IMR-90 (cell line): ENCODE measurements at places on chromosomes 1 and 21.

DNA sequence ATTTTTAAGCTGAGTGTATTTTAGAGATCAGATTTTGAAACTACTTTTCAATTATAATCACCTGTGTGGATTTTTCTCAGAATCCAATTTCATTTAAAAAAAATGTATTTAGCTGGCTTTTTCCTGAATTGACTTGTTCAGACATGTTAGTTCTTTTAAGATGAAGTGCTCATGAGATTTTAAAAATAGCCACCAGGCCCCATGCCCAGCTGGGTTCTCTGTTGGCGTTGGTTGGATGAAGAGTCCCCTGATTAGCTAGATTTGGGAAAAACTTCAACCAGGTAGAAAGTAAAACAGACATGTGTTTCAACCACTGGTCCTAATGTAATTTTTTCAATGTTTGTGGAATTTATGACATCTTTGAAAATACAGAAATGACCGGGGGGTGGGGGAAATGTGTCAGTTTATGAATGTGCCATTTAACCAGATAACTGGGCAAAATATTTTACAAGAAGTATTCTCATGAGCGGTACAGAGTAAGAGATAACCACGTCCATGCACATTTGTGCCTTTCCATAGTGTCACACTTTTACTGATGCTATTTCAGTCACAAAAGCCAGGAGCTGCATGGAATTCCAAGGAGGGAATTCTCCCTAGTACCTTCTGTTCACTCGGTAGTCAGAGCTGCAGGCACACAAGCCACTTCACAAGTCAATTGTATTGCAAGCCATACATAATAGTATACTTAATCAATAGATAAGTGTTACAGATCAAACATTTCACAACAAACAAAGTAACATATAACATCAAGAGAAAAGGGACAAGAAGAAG, 51.1 kb downstream of the KCNK1 start:
- DNase-seq, result no peak

GRCh38 chr1:65068202-65069010, 79.6 kb upstream of the AK4 start:
- DNase-seq, result peak; percentile 4

DNA sequence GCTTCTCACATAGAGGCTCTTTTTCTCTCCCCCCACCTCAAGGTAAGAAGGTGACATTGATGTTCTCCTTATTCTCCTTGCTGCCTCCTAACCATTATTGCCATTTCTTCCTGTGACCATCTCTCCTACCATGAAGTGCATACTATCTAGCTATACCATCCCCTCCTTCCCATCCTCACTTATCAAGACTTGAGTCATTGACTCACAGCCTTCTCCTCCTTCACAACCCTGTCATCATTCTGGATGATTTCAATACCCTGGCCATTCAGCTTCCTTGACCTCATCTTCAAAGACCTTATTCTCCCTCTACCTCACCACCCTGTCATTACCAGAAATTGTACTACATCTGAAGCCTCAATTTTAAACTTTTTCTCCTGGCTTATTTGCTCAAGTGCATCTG, 10.9 kb upstream of the HIPK1 start:
- no peak for DNase-seq

GRCh38 chr1:204463125-204464060, 31.2 kb downstream of the PIK3C2B start:
- no peak for DNase-seq

DNA sequence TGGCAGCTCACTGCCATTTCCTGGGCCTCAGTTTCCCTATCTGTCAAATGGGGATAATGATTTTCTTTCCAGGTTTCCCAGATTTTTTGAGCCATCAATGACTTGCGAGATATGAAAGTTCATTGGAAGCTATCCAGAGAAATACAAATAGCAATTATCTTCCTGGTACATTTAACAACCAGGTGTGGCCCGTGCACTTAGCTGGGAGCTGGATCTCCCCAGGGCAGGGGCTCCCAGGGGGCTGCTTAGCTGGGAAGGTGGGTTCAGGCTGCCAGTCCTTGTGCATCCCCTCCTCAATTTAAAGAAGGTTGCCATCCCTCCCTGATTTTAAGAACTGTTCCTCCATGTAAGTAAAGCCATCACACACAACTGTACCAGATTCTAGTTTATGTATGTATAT, 3.6 kb upstream of the TMEM54 start:
- DNase-seq, result no peak

DNA sequence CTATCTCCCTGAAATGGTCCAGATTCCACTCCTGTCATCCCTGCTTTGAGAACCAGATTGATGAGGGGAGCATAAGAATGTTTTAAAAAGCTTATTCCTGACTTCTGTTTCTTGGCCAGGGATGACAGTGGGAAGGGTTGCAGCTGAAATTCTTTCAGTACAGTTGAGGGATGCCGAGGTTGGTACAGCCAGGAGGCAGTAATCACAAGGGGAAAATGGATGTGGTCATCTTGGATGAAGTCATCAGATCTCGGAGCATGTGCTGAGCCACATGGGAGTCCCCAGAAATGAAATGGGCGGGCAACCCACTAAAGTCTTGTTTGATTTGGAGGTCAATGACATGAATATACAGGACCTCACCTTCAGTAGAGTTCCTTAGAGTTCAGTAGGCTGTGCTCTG, 18.7 kb upstream of the PLA2G2E start:
- DNase-seq, result no peak

DNA sequence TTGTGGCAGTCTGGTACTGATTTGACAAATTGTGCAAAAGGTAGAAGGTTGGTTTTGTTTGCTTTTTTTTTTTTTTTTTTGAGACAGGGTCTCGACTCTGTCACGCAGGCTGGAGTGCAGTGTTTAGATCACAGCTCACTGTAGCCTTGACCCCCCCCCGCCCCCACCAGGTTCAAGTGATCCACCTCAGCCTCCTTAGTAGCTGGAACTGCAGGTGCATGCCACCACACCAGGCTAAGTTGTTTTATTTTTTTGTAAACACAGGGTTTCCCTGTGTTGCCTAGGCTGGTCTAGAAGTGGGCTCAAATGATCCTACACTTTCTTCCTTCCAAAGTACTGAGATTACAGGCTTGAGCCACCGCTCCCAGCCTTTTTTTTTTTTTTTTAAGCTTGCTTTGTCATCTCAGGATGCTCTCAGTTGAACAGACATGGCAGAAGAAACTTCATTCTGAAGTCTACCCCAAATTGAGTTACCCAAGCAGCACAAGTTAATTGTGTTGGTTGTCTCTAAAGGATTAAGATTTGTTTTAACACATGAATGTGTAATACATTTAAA, 8.2 kb downstream of the KDM1A start:
- DNase-seq, result no peak

- DNase-seq, result no peak
Measured at GRCh38 chr1:6124746-6125365, 55.3 kb downstream of the CHD5 start.

GRCh38 chr1:172442404-172442803, 1.5 kb downstream of the PIGC start:
- no peak for DNase-seq

DNA sequence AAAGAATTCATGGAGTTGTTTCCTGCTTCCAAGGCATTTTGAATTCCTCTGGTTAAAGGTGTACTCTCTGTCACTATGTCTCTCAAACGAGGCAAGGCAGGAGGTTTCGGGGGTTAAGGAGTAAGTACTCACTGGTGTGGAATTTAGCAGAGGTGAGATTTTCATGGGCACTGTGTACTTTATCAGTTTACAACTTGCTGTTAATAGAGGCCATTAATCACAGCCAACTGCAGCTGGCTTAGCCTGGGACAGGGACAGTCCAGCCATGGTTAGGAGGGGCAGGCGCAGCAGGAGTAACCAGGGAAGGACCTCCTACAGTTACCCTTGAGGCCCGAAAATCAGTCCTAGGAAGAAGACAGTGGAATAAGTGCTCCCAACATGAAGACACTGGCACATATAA, 18.1 kb upstream of the TMEM9 start:
- no peak for DNase-seq
